HepG2 (cell line): ENCODE measurements at places on chromosomes 1 and 21. TPM values are rescaled to one million over a fixed set of nuclear protein-coding genes. Genes with fewer than 3 reads are reported as not detected.

DNA sequence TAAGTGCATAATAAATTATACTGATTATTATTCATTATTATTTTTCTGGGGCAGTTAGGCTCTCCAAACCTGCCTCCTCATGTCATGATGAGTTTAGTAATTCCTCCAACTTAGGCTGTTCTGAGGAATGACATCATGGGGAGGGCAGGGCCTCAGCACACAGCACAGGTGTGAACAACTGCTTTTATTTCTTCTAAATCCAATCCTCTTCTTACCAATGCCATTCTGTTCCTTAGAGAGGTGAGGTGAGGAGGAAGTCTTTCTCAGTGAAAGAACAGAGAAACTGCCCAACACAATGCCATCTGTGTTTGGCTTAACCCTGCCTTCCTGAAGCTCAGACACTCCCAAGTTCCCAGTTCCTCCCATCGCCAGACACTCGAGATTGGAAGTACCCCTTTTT lies 45.4 kb upstream of the WASF2 start:
- DNase-seq: no peak
- H3K4me3 ChIP-seq: no peak overlapping the region
- no peaks in the 10 kb centered on the region for H3K27me3 ChIP-seq
- H3K36me3 ChIP-seq: peaks cover 3% of the 10 kb centered on the region; the same call in 1 of the 3 replicates

- no peak overlapping the region for H3K27ac ChIP-seq
- no peaks in the 10 kb centered on the region for H3K4me1 ChIP-seq
- no peaks in the 10 kb centered on the region for H3K36me3 ChIP-seq
- DNase-seq: no peak
Measured at GRCh38 chr1:147565189-147565980, 24.1 kb downstream of the BCL9 start.

The SMCP gene
- total RNA-seq: not detected in 2 replicates

The VWA5B1 gene
- total RNA-seq: not detected in 2 replicates

The KRTAP13-2 gene
- not detected in 2 replicates for total RNA-seq

The NBPF6 gene
- not detected in 2 replicates for total RNA-seq

The MYCL gene
- total RNA-seq: 0.31 and 0.42 TPM in 2 replicates

DNA sequence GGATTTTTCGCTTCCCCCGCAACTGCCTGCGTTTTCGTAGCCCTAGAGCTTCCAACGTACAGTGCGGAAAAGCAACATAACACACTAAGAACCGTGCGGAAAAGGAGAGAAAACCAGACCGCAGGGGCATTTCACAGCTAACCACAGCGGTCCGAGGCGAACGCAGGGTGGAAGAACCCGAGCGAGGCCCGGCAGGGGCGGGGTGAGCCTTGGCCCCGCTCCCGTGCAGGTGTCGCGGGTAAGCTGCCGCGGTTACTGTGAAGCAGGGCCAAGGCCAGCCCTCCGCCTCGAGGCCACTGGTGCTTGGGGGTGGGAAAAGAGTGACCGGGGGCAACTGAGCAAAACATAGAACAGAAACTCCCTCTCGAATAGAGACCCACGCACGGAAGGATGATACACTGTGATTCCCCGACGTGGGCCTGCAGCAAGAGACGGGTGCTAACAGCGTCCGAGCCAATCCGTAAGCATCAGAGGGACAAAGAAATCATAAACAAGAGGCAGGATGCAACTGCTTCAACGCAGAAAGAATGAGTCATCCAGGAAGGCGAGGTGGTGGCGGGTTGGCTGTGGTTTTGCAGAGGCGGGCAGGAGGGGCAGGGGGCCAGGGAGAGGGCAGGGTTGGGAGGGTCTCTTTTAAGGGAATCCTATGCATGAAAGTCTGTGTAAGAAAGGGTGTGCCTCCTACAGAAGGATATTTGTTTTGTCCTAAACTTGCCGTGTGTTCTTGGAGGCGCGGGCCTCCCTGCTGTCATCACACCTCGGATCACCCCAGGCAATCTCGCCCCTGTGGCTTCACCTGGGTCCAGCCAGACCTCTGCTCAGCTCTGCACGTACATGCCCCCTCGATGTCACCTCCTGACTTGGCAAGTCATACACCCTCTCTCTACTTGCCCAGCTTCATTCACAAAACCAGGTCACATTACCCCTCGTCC lies 7.3 kb downstream of the GNG4 start:
- DNase-seq: no peak
- H3K27me3 ChIP-seq: no peaks in the 10 kb centered on the region
- H3K27ac ChIP-seq: no peak overlapping the region
- peaks cover 73% of the 10 kb centered on the region for H3K4me1 ChIP-seq
- peaks cover 8% of the 10 kb centered on the region; the same call in 1 of the 3 replicates for H3K36me3 ChIP-seq

The C1QB gene
- not detected in 2 replicates for total RNA-seq

- H3K4me1 ChIP-seq: no peaks in the 10 kb centered on the region
- DNase-seq: peak; percentile 2
- H3K27me3 ChIP-seq: no peaks in the 10 kb centered on the region
- no peak overlapping the region for H3K27ac ChIP-seq
- H3K4me3 ChIP-seq: no peak overlapping the region
Measured at GRCh38 chr1:193697115-193697762, 510.8 kb upstream of the B3GALT2 start.

- 0 out of 2 replicates have a peak overlapping the region, but pooled peaks have one; percentile 19 for H3K4me3 ChIP-seq
- H3K27ac ChIP-seq: peak overlapping the region; percentile 69
- peak; percentile 66 for DNase-seq
- no peaks in the 10 kb centered on the region for H3K36me3 ChIP-seq
- H3K4me1 ChIP-seq: peaks cover 18% of the 10 kb centered on the region
- peaks cover 8% of the 10 kb centered on the region; the same call in 1 of the 3 replicates for H3K27me3 ChIP-seq
Measured at GRCh38 chr1:144551543-144552424, 40.9 kb upstream of the PPIAL4F start.
